ENCODE measurements at places on chromosomes 1 and 21.

DNA sequence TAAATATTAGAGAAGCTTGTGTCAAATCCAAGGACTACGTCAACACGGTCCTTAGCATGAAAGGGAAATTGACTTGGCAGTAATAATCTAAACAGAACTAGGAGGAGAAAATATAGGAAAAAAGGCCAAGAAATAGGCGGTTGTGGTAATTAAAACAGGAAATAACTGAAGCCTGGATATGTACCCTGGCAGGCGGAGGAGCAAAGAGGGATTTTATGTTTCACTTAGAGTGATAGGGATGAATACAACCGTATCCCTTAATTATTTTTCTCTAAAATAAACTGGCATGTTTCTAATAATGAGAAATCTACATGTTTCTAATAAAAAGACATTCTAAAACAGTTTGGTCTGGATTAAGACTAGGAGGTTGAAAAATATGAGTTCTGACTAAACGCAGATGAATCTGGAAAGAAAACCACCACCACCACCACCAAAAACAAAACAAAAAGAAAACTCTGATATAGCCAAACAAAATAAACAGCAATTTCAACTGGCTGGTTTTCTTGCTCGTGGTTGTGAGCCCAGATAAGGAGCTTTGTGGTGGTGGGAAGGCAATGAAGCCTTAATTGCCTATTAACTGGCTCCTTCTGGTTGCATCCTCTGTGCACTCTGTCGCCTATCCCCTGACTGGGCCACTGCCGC, 334.2 kb upstream of the SNX7 start:
- no peak for DNase-seq

DNA sequence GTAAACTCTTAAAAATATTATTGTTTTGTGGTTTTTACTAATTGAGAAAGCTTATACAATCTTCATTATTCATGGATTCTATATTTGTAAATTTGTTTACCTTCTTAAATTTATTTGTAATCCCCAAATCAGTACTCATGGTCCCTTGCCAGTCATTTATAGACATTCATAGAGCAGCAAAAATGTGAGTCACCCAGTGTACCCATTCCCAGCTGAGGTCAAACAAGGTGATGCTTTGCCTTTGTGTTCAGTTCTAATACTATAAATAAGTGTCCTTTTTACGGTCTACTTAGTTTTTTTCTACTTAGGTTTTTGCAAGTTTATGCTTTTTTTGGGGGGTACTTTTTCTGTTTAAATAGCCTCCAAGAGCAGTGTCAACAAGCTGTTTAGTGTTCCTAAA, 36.1 kb downstream of the SORT1 start:
- no peak for DNase-seq

DNA sequence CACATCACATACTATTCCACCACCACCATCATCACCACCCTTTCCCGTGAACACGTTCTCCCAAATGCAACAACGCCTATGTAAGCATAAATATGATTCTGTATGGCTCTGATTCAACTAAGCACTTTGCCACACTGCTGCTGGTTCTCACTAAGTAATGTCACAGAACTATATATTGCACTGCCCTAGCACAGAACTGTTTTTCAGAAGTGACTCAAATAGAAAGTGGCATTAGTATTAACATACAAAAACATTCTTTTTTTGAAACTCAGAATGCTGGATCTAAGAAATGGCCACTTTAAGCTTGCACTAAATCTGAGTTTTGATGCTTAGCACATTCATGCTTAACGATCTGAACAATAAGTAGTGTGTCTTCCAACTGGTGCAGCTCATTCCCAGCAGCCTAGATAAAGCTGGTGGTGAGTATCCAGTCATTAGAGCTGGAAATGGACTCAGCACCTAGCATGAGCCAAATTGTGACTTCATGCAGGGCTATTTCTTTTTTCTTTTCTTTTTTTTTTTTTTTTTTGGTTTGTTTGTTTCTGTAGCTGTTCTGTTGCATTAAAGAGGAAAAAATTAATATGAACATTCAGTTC, 46.2 kb upstream of the ZC3H11B start:
- no peak for DNase-seq

- no peak for DNase-seq
Observed at GRCh38 chr1:184416481-184416880, 29.7 kb downstream of the C1orf21 start.

GRCh38 chr1:40423264-40423642, 27.0 kb upstream of the ZFP69B start:
- no peak for DNase-seq

- DNase-seq, result no peak
Observed at GRCh38 chr1:48333316-48333715, 110.8 kb downstream of the SLC5A9 start.

- DNase-seq, result no peak
Observed at GRCh38 chr1:111847466-111847865, 91.8 kb downstream of the DDX20 start.

DNA sequence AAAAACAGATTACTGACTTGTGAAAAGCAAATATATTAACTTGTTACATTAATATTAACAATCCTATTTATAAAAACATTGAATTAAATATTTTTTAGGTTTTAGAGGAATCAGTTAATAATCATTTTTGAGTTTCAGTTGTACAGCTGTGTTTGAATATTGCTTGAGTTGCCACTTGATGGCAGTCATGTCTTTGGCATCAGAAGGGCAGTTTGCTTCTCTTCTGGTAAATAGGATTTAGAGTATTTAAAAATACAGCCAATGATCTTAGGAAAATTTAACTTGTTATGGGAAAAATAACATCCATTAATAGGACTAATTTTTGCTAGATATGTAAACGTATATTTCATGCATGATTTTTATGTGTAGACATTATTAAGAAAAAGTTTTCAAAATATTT, 234.1 kb downstream of the NCAM2 start:
- DNase-seq, result no peak

GRCh38 chr1:211842518-211842917, 12.0 kb upstream of the LPGAT1 start:
- no peak for DNase-seq

DNA sequence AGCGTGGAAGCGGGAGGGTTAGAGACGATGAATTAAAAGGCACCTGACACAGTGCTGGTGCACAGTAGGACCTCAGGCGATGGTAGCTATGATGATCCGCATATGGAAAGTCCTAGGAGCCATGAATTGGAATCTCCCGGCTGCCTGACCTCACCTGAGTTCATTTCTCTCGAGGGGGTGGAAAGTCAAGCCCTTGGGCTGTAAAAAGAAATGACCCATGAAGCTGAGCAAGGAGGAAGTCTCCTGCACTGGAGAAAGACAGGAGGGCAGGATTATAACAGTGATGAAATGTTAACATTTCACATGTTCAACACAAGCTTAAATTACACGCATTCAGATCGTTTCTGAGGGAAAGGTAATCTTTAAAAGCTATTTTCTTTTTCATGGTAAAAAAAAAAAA, 481.2 kb downstream of the MATN1 start:
- no peak for DNase-seq

- no peak for DNase-seq
Observed at GRCh38 chr1:53986458-53986857, 31.5 kb downstream of the LDLRAD1 start.

GRCh38 chr1:216332462-216332861, 90.8 kb downstream of the USH2A start:
- DNase-seq, result no peak

DNA sequence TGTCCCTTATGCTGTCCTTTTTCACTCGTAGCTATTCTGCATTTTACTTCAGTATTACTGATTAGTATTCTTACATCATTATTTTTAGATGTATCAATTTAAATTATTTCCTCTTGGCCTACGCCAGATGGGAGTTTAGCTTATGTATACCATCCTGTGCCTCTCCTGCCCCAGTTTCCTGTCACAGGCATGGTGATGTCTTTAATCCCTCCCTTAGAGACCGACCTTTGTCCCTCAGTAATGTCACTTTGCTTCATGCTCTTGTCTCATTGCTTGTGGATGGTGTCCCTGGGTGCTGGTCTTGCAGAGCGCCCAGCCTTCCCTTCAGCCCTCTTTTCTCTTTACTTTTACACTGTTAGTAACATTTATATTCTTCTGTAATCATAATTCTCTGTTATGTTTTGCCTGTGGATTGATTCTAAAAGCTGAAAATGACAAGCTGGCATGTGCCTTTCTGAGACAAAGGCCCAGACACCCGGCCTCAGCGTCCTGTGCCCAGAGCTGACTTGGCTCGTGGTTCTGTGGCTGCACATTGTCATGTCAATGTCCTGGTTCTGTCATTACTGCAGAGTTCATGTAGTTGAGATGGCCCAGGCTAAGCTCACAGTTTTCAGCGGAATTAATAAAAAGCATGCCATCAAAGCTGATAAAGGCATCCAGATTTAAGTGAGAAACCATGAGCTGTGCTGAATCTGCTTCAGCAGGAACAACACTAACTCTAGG, 100.7 kb downstream of the MTR start:
- DNase-seq, result no peak

GRCh38 chr1:191913260-191913977, 244.8 kb upstream of the RGS18 start:
- DNase-seq, result no peak

- no peak for DNase-seq
Observed at GRCh38 chr1:2143814-2144500, 50.6 kb downstream of the FAAP20 start.

GRCh38 chr1:156704930-156705320, 458 bp downstream of the CRABP2 start:
- DNase-seq, result no peak

DNA sequence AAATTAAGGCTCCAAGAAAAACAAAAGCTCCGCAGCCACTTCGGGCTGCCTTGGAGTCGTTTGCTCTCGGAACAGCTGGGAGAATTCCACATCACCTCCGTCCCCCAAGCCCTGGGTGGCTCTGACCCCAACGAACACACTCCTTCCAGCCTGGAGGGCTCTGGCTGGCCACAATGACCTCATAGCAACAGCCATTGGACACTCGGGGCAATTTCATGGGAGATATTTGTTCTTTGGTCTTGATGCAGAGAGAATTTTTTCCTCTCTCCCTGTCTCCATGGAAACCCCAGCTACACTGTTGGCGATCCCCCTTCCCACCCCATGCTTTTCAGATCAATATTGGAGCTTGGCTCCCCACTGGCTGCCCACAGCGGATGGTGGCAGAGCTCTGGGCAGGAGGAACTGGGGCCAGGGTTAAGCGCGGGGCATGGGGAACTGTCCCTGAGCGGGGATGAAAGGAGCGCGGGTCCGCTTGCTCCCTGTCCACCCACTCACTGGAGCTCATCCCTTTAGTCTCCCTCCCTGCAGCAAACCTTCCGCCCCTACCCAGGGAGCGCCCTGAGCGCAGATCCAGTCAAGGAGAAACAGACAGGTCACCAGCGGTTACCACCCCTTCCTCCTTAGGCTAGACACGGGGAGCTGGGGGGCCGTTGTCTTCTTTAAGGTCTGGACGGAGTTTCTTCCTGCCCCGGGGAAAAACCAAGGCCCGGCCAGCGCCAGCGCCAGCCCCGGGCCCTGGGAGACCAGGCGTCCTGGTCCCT, 1.2 kb downstream of the WNT4 start:
- DNase-seq, result no peak

- no peak for DNase-seq
Observed at GRCh38 chr1:150388241-150388640, 24.3 kb downstream of the RPRD2 start.

DNA sequence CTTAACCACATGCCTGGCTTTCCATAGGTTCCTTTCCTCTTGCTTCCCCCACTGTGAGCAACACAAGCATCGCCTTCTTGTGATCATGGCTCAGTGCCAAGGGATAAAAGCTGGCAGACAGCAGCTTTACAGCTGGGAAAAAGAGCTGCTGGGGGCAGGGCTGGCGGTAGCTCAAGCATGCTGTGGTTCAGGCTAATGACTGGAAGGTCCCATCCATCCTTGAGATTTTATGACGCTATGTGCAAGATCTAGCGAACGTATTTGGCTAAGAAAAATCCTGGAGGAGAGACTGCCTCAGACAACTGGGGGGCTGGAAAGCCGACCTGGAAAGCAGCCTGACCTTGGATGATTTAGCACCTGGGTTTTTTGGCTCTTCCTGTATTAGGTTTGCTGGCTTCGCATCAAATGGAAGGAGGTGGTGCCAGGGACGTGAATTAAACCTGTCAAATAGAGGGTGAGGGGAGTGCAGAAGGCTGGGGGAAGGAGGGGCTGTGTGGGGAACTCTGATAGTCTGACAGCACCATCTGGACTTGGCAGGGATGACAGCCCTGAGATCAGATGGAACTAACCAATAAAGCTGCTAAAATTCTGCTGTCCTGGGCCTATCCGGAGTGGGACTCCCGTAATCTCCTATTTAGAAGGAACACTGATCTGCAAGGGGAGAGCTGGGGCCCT, 34.8 kb downstream of the ZMYND12 start:
- peak; percentile 42 for DNase-seq

DNA sequence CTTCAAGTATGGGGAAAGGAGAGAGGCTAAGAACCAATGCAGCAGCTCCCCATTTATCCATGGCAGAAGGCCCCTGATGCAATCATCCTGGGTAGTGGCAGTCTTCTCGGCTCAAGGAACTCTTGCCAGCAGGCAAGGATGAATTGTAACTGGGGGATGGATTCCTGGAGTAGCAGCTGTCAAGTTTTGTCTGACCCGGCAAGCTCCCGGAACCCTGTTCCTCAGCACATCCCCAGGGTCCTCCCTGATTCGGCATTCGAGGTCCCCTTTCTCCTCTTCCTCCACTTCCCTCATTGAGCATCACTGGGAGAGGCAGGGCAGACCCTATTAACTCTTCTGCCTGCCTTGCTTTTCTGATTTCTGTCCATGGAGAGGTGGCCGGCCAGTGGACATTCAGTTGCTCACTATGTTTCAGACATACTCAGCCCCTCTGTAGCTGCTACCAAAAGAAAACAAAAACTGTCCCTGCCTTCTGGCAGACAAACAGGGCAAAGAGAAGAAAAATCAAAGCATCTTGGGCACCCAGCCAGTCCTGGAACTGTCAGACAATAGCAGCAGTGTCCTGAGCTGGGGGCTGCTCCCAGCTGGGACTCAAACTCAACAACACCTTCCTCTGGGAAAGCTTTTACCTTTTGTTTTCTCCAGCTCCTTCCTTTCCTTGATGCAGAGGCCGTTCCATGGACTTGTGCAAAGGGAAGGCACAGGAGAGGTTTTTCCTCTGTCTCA, 5.6 kb upstream of the PTCH2 start:
- DNase-seq, result no peak

- no peak for DNase-seq
Observed at GRCh38 chr1:36965275-36966159, 68.8 kb downstream of the GRIK3 start.

GRCh38 chr1:228031276-228031995, 24.6 kb downstream of the WNT3A start:
- no peak for DNase-seq

DNA sequence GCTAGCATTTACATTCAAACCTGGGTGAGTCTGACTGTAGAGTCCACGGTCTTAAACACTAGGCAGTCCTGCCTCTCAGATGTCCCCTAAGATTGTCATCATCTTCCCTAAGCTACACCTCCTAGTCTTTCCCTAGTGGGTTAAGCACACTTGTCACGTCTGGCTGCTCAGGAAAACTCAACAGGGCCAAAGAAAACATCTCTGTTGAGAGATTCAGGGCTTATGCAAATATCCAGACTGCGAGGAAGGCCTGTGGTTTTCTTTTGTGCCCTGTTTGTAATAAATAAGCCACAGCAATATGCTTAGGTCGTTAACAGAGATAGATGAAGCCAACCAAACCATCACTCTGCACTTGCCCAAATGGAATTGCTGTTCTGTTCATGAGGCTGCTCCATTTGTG, 472.6 kb upstream of the DEPDC1 start:
- DNase-seq, result no peak

GRCh38 chr1:115454837-115455511, 116.9 kb upstream of the NGF start:
- no peak for DNase-seq

All from non-pigmented ciliary epithelial cell (primary cell).